Mammary epithelial cell (primary cell): ENCODE measurements at places on chromosomes 7 and 10.

GRCh38 chr10:110512461-110513187, 14.9 kb downstream of the DUSP5 start:
- peak; percentile 87 for DNase-seq

DNA sequence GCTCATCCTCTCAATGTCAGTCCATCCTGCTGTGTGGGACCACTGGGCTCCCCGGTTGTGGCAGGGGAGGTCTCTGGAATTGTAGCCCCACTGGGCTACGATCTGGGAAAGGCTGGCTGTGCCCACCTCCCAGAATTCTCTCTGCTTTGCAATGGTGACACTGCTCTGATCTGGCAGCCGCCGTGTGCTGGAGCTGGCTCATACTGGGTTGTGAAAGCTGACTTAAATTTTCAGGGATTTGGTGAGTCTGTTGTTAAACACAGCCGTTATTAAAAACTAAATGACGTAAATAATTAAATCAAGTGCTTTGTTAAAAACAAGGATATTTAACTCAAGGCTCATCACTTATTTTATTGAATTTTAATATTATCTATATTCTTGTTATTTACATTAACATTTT, 160.0 kb downstream of the TAX1BP1 start:
- no peak for DNase-seq

GRCh38 chr10:96509017-96509641, 4.6 kb downstream of the TLL2 start:
- DNase-seq = peak; percentile 72

DNA sequence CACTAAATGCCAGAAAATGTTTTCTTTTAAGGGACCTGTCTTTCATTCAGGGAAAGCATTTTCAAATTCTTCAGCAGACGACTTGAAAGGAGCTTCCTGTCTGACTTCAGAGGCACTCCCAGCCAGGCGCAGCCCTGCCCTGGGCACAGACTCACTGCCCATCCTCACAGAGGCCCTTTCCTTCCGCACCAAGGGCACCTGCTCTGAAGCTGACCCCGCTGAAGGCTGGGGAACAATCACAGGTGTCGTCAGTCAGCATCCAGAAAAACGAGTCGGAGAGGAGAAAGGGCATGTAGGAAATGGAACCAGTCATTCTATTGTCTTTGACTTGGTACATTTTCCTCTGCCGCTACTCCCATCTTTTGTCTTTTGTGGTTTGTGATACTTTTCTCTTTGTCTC, 125.3 kb upstream of the PARD3 start:
- DNase-seq = no peak

DNA sequence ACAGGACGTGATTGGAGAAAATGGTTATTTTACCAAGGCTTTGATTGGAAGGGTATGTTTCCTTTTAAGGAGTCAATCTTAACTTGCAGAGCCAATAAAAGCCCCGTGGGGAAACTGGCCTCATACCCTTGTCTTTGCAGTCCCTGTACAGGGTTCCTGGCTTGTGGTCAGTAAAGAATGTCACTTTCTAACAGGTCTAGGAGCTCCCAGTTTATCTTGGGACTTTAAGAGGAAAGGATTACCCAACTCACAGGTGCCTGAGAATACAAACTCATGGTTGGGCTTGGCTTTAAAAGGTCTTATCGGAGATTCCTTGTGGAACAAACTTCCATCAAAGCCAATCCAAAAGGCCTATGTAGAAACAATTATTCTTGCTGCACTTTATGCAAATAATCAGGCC, 221.8 kb downstream of the PHF14 start:
- no peak for DNase-seq

GRCh38 chr10:51986516-51986915, 287.1 kb upstream of the CSTF2T start:
- DNase-seq = no peak
